ENCODE measurements at places on chromosomes 4 and X.

- no peak for DNase-seq
Measured at GRCh38 chr4:99815597-99816011, 1.0 kb upstream of the DAPP1 start.

DNA sequence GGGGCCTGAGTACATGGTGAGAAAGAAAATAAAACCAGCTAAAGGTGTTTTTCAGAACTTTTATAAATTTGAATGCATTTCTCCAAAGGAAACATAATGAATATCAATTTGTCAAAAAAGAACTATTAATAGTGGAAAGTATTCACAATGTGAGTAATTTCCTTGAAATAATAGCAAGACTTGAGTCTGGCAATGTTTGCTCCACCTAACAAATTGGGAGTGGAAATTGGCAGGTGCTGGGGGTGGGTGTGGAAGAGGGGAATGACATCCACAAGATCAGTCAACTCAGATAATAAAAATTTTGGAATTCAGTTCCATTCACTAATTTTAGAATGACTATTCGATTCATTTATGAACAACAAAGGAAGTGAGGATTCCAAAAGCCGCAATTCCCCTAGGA lies 884.8 kb upstream of the SLIT2 start:
- no peak for DNase-seq

DNA sequence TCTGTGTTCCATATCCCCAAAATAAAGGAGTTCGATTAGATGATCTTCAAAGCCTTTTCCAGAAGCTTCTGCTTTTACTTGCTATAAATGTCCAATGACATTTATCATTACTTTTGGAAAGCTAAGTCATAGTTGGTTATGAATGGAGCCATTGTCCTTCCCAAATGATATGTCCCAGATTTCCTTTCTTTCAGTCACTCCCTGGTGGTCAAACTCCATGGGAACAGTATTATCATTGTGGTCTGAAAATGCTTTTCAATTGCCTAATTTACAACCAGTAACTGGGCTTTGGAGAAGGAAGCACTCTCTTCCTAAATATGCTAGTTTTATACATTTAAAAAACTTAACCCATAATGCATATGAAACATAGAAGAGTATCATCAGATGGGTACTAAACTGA lies 571.5 kb upstream of the AMOT start:
- DNase-seq = no peak

DNA sequence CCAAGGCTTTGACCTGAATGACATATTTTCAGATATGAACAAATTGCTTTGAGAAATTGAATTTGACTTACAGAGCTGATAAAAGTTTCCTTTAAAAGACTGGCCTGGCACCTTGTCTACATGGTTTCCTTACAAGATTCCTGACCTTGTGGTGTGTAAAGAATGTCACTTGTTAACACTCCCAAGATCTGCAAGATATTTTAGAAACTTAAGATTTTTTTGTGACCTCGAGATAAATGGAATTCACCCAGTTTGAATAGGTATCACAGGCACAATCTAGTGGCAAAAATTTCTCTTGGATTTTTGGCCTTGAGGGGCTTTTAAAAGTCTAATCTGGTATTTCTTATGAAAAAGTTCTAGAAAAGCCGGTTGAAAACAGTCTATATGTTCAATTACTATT lies 1568.9 kb upstream of the IGFBP7 start:
- no peak for DNase-seq

DNA sequence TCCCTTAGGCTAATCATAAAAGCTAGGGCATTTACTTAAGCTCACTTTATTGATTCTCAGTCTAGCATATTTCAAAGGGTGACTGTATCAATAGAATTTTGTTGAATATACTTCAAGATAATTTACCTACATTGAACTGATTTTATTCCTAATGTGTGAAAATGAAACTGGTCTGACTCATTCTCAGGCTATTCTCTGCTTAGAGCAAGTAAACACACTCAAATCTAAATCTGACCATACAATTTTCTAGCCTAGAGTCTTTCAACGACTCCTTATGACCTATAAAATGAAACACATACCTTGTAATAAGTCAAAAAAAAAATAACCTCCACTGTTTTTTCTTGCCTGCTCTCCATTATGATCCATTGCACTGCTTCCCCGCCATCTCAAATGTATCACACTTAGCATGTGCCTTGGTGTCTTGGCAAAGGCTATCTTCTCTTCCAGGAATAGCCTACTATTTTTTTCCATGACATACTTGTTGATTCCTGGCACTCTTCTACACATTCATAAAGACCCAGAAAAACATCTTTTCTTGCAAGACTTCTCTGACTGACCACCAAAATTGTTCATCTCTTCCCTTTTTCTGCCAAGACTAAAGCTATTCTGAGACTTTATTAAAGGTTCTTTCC lies 965.1 kb upstream of the HS3ST1 start:
- no peak for DNase-seq

Data from stimulated activated CD8-positive, alpha-beta memory T cell treated with anti-CD3 and anti-CD28 coated beads, Interleukin-15, amount 100 ng/mL, for 48 hours (primary cell).